ENCODE measurements at places on chromosomes 7 and 10. TPM values are rescaled to one million over a fixed set of nuclear protein-coding genes. Genes with fewer than 3 reads are reported as not detected.

NPFFR1 gene
- total RNA-seq, result not detected

DNA sequence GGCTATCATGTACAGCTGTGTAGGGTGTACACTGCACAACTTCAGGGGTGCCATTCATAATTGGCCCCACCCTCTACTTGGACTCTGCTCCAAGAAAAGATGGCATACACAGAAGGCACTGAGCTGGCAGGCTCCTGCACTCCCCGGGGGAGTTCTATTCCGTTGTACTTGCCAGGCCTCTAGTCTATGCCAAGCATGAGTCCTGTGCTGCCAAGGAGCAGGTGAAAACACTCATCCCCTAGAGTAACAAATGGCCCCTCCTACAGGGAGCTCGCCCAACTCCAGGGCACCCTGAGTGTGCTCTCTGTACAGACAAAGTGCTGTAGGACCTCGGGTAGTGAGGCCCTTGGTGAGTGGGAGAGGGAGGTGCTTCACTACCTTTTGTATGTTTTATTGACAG lies 127.2 kb downstream of the SLIT1 start:
- DNase-seq, result no peak

- no peak for DNase-seq
Observed at GRCh38 chr10:130757821-130758489, 553.6 kb downstream of the TCERG1L start.

ZNF467 gene
- total RNA-seq, result 1.0 TPM

DNA sequence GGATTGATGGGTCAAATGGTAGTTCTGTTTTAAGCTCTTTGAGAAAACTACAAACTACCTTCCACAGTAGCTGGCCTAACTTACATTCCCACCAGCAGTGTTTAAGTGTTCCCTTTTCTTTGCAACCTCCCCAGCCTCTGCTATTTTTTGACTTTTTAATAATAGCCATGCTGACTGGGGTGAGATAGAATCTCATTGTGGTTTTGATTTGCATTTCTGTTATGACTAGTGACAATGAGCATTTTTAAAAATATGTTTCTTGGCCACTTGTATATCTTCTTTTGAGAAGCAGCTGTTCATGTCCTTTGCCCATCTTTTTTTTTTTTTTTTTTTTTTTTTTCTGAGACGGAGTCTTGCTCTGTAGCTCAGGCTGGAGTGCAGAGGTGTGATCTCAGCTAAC lies 155.2 kb upstream of the BMPER start:
- DNase-seq, result no peak

DNA sequence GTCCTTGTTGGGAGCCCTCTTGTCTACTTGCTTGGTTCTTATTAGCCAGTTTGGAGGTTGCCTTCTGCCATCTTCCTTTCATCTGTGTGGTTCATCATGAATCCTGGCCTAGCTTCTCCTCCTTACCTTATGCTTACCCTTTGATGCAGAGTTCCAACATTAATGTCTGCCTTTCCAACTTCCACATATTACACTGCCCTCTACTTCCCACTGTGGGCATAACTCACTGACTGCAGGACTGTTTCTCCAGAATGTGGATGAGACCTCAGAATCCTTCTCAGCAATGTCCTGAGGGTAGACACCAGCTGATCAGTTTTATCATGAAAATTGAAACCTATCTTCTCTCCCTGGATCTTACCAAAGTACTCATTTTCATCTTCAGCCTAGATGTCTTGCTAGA lies 491.0 kb downstream of the LRMDA start:
- no peak for DNase-seq

HIP1 gene
- total RNA-seq, result 8.7 TPM

FRMD4A gene
- 1.4 TPM for total RNA-seq

DNA sequence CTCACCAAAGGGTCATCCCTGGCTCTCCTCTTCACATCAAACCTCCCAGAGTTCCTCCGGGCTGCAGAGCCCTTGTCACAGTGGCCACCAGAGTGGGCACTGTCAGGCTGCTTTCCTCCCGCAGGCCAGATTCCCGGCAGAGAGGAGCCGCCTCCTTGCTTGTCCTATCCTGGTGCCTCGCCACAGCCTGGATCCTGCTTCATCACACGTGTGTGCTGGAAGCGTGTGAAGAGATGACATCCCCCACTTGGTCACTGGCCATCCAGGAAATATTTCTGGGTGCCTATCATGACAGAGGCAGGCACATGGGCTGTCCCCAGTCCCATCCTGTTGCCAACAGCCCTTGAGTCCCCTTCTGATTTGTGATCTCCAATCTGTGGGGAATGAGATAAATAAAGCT lies 15.0 kb downstream of the INSIG1 start:
- DNase-seq, result no peak

Data from activated naive CD8-positive, alpha-beta T cell treated with anti-CD3 and anti-CD28 coated beads, Interleukin-2, amount 10 ng/mL, durations not matched to agents 7 days and 5 days (primary cell).